ENCODE measurements at places on chromosomes 5 and 9.

- DNase-seq = no peak
Measured at GRCh38 chr5:13740471-13740870, 204.0 kb downstream of the DNAH5 start.

DNA sequence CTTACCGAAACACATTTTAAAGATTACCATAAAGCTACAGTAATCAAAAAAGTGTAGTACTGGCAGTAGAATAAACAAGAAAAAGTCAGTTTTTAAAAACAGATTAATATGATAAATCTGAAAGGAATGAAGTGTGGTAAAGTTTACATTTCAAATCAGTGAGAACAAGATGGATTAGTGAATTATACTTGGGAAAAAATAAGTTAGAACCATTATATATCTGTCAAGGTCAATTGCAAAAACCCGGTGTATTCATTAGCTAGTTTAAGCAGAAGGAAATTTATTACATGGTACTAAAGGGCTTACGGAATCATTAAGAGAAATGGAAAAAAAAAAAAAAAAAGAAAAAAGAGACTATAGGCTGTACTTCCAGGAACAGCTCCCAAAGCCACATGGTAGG lies 164.3 kb downstream of the MUSK start:
- no peak for DNase-seq

GRCh38 chr5:176132471-176133288 lies 105.5 kb upstream of the SIMC1 start:
- no peak for DNase-seq

GRCh38 chr5:42301349-42301748 lies 121.9 kb upstream of the GHR start:
- DNase-seq = no peak

GRCh38 chr5:33105521-33105941 lies 335.2 kb upstream of the TARS1 start:
- DNase-seq = no peak

DNA sequence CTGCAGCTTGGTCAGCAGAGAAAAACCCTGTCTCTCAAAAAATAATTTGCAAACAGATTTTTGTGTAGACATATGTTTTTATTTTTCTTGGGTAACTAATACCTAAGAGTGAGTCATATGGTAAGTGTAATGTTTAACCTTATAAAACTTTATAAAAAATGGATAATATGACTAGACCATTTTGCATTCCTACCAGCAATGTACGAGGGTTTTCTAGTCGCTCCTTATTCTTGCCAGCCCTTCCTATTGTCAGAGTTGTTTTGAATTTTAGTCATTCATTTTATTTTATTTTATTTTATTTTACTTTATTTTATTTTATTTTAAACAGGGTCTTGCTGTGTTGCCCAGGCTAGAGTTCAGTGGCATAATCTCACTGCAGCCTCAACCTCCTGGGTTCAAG lies 37.8 kb downstream of the RABGAP1 start:
- no peak for DNase-seq

DNA sequence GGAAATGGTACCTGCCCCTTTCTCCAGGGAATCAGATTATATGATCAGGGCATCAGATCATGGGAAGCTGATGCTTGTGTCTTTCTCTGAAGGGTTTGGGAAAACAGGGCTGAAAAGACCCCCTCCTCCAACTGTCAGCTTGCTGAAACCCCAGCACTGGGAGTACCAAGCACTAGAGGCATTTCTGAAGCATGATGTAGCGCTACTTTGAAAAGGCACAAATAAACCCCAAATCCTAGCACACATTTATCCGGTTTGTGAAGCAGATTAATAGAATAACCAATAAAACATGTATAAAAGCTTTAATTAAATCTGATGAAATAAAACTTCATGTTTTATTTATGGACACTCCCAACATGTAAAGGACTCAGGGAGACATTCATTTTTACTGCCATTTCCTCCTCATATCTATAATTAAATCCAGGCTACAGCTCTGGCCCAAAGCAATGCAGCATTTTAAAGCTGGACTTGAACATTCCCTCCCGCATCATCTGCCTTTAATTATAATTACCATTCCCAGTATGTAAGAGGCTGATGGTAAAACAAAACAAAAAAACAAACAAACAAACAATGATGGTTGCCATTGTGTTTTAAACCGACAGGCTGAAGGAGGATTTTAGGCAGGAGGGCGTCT lies 298.2 kb upstream of the RFX3 start:
- DNase-seq = peak; percentile 65

GRCh38 chr9:16179566-16179965 lies 626.7 kb downstream of the CCDC171 start:
- DNase-seq = no peak

GRCh38 chr9:89776795-89777525 lies 172.1 kb downstream of the GADD45G start:
- no peak for DNase-seq

DNA sequence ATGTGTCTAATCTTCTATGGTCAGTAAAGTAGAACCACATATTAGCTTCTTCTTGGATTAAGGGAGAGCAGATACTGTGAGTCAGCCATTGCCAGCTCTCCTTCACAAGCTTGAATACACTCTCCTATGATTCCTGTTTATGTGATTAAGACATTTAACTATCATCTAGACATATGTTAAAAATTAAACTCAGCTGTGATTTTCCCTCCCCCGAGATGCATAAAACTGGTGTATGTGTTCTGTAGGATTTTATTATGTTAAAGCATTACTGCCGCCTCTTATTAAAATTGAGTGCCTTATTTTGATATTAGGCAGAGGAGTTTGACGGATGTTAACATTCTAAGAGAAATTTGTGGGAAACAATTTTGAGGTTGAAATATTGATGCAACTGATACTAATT lies 114.6 kb downstream of the ACTBL2 start:
- DNase-seq = no peak

GRCh38 chr5:67283988-67284487 lies 87.4 kb upstream of the CD180 start:
- DNase-seq = no peak

GRCh38 chr5:81698813-81699212 lies 52.1 kb downstream of the SSBP2 start:
- no peak for DNase-seq

DNA sequence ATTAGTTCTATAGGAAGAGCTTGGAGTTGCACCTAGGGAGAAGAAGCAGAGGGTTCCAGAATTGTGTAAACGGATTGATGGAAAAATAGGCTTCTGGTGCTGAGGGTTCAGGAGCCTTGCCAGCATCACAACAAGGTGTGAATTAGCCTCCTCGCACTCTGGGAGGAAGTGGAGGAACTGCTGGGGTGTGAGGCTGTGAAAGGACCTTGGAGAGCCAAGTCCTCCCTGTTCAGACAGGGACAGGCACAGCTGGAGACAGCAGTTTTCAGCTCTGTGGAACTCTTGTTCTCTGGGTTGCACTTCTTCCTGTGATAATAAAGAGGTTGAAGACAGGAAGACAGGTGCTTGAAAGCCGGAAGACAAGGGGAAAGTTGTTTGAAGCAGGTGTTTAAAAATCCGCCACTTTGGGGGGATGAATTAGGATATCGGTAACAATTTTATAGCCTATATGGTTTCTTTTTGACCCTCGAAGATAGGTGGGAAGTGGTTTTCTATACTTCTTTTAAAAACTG lies 22.6 kb downstream of the DAPK1 start:
- DNase-seq = no peak

GRCh38 chr5:133357758-133358157 lies 254.6 kb downstream of the FSTL4 start:
- no peak for DNase-seq

DNA sequence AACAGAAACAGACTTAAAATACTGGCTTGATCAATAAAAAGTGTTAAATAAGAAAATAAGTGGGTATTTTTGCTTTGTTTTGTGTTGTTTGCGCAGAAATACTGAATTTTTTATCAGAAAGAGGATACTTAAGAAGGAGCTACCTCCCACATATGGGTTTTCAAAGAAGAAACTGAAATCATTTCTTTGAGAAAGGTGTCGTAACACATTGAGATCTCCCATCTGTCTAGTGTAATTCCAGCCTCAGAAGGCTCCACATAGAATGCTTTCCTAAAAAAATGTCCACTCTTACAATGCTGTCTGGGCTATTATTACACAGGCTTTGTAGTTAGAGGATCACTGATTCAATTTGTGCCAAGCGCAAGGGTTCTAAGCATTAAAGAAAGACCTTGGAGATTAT lies 226.2 kb downstream of the EPB41L4A start:
- no peak for DNase-seq

DNA sequence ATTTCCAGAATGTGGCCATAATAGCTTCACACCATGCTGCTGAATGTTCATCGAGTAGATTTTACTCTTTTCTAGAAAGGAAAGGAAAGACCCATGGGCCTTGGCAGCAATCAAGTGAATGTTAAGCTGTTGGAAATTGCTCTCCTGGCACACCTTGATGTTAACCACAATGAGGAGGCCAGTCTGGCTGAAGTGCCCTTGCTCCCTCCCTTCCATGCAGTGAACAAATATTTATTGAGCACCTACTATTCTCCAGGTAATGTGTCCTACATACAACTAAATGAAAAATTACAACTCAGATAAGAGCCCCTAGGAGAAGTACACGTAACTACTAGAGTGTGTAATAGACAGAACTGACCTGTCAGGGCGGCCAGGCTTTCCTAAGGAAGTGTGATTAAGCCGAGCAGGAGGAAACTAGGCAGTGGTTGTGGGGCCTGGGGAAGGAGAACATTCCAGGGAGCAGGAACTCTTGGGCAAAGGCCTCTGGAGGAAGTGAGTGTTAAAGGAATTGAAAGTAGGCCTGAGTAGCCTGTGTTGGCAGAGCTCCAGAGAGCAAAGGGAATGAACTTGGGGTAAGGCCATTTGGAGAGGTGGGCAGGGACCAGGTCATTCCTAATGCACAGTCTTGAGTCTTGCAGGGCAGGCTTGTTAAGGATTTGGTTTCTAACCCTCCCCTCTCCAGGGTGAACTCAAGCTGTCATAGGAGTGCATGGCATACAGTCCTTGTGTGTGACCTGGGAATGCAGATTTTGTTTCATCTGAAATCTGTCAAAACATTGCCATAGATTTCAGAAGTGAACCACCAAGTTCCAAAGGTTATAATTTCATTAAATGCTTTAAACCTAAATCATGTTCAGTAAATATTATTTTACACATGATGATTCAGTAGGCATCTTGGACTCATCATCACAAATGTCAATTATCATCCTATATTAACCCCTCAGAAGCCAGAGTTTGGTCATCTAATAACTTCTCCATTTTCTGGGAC lies 9.0 kb upstream of the ZSWIM6 start:
- DNase-seq = no peak

- no peak for DNase-seq
Measured at GRCh38 chr9:89549031-89549644, 51.2 kb upstream of the SEMA4D start.

DNA sequence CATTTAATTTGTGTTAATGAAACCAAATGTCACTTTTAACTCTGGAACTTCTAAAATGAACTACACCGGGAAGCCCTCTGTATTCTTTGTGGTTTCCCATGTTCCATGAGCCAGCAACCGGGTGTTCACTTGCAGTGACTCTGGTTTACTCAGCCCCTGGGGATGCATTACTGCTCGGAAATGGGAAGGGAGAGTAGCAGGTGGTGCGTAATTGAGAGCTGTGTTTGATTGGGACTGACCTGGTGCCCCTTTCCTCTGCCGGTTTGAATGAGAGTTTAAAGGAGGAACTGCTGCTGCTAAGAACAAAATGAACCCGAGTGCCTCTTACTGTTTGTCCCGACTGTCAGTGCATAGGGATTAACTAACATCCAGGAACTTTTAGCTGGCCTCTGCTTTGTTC lies 100.1 kb upstream of the DHFR start:
- no peak for DNase-seq

Data from BJ (cell line).